ENCODE measurements at places on chromosomes 5 and 9.

DNA sequence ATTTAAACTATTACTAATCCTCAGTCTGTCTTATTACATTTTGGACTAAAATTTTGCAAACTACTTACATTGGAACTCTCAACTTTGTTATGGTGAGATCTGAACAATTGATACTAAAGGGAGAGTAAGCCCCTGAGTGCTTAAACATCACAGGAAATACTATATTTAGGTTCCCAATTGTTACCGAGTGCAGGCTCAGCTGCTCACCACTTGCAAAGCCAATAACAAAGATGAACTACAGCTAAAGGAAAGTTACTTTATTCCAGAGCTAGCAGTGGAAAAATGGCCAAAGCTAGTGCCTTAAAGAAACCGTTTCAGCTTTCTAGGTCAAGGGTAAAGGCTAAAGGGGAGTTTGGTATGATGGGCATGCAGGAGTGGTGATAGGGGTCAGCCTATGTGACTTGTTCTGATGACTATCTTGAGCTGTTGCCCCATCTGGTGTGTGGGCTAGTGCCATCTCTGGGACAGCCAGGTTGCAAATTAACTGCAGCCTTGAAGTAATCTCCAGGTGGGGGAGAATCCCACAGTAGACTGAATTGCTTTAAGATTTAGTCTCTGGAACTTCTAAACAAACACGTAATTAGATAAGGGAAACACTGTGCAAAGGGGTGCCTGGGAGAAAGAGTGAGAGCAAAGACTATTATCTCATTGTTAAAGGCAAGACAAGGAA, 7.8 kb upstream of the NDUFB6 start:
- peak; percentile 60 for DNase-seq

- no peak for DNase-seq
Observed at GRCh38 chr5:58040846-58041245, 419.0 kb downstream of the PLK2 start.

DNA sequence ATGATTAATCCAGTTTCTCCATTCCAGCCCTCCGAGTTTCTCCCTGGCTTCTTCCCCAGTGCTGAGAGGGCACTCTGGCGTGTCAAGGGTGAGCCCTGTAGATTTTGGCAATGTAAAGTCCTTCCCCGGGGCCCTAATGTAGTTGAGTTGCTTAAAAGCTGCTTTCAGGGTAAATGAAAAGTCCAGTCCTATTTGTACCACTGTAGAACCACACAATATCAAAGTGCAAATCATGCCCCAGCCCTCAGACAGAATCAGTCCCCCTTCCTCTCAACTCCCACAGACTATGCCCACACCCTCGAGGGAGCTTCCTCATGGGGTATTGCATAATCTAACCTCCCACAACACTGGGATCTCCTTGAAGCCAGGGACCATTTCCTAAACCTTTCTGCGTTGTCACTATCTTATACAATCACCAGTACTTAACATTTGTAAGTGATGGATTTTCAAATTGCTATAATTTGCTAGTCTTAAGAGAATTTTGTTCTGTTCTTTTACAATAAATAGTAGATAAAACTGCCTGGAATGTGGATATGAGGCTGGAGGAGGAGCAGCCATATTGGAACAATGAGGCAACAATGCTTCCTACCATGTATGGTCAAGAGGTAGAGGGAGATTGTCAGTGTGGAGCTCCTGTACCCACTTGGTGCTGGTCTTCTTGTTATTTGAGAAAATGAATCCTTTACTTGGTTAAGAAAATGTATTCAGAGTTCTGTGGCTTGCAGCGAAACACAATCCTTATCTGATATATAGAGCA, 34.4 kb downstream of the ZNF366 start:
- peak; percentile 88 for DNase-seq

- DNase-seq = no peak
Observed at GRCh38 chr5:74235552-74235951, 405.0 kb downstream of the ENC1 start.

GRCh38 chr5:139167952-139168720, 30.0 kb downstream of the SIL1 start:
- DNase-seq = no peak

GRCh38 chr5:111252799-111253545, 28.8 kb downstream of the CAMK4 start:
- peak; percentile 38 for DNase-seq

DNA sequence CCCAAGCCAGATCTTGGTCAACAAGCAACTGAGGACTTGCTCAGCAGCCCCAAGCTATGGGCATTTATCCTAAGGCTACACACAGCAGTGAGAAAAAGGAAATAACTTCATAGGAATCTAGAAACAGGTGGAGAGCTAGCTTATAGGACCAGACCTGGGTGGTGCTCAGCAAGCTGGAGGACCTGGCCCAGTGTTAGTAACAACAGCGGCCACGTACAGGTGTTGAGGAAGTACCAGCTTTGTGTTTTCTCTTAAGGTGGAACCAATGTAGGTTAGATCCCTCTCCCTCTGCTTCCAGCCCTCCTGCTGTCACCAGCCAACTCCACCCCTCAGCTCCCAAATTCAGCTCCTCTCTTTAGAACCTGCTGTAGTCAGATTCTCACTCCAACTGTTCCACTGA, 43.4 kb downstream of the IRF1 start:
- no peak for DNase-seq

GRCh38 chr5:93145767-93146166, 435.3 kb downstream of the NR2F1-AS1 start:
- DNase-seq = no peak

DNA sequence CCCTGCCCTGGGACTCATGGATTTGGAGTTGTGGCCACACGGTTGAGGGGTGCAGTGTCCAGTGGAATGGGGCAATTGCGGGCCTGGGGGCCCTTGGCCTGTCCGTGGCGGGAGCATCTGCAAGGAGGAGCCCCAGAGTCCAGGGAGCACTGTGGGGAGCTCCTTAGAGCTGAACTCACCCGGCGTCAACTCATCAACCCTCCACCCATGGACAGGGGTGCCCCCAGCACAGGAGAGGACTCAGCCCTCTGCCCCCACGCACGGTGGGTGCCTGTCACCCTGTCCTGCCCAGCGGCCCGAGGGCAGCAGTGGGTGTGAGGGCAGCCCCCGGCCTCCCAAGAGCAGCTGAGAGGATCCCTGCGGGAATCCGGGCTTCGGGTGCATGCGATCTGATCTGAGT, 550 bp upstream of the SLC6A18 start:
- no peak for DNase-seq

- DNase-seq = peak; percentile 84
Observed at GRCh38 chr5:20678814-20679298, 690.9 kb upstream of the CDH18 start.

DNA sequence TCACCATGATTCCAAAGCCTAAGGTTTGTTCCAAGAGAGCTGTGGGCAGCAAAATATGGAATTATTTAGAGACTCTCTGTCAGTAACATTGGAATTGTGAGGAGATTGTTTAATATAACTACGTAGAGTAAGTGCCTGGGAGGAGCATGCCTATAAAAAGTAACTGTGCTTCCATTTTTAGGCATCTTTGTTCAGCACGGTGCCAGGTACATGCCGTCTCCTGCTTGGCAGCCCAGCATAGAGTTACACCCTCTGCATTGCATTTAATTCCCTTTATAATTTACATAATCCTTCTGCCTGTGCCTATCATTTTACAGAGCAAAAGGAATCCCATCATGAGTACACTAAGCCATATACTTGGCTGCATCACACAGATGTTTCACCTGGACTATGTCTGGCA, 32.1 kb upstream of the ALDH1A1 start:
- no peak for DNase-seq

DNA sequence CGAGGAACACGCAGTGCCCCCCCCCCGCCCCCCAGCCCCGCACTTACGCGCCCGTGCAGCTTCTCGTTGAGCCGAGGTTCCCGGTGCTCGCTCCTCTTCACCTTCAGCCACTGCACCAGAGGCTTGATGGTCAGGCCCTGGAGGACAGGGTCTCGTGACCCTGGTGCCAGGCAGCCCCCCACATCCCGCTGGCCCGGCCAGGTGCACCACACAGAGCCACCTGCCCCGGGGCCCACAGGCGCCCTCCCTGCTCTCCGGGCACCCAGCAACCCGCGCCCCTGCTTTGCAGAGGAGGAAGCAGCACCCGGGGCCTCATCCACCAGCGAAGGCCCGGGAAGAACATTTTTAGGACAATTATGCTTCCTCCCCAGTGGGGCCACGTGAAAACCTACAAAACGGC, 39.0 kb downstream of the EXOC3 start:
- no peak for DNase-seq

DNA sequence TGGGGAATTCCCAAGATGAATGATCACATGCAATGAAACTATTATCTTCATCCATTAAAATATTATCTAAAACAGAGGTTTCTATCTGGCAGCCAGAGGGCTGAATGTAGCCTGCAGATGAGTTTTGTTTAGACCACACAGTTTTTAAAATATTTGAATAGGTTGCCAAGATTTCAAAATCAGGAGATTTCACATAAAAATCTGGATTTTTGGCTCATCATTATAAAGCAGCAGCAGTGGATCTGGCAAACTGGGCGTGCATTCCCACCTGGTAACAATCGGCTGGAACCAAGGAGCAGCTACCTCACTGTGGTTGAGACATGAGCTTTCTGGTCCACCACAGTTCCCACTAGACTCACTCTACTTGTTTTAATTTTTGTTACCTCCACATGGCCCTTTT, 155.1 kb downstream of the BNC2 start:
- DNase-seq = no peak

GRCh38 chr5:74337254-74337983, 303.1 kb downstream of the ENC1 start:
- DNase-seq = no peak

DNA sequence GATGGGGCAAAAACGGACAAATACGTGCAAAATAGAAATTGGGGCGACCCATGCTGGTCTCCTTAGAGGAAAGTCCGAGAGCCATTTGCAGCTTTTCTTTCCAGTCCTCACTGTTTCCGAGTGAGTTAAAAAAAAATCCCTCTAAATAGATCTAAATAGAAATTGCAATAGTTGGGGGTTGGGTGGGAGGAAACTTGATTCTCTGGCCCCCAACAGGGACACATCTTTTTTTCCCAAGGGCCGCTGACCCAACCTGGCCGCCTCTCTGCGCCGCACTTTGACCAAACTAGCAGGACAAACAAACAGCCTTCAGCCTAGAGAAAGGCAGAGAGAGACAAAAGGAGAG, 2.8 kb upstream of the NKX2-5 start:
- no peak for DNase-seq

DNA sequence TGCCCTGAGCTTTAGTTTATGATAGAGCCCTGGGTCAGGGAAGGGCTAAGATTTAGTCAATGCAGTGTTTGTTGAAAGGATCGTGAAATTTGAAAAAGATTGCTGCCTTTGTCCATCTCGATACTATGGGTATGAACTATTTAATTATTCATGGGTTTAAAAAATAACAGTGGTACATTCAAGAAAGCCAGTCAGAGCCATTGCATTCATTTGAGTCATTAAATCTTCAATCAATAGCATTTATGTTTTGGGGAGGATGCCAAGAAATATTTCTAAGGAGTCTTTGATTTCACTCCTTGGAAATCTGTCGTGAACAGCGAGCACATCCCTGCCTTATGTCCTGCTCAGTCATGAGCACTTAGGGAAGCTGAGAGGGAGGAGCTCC, 54.4 kb upstream of the LRRTM2 start:
- DNase-seq = no peak

DNA sequence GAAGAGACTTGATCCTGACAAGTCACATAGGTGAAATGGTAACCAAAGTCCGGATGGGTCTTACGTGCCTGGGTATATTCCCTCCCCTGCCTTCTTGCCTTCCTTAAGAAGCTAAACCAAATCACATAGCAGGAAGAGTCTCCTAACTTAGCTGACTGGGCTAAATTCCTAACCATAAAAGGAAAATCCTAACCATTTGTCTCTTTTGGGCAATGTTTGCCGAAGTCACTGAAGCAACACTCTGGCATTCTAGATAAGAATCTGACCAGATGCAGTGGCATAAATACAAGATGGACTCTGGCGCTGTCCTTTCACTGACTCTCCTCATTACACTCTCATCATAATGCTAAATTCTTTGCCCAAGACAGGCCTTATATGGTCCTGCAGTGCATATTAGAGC, 625.5 kb upstream of the RORB start:
- no peak for DNase-seq

GRCh38 chr9:91214867-91215266, 146.9 kb downstream of the AUH start:
- DNase-seq = no peak

DNA sequence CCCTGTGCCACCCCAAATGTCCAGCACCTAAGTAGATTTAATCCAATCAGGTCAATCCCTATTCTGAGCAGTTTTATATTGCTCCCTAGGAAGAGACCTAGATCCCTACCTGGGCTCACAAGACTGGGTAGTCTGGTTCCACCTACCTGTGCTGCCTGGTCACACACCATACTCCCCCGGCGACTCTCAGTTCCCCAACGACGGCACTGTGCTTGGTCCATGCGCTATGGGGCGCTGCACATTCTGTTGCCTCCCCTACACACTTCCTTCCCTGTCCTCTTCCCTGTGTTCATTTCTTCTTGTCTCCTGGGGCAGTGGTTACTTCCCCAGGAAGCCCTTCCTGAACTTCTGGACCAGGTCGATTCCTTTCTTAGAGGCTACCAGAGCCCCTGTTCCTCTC, 109.9 kb upstream of the IL12B start:
- DNase-seq = no peak

DNA sequence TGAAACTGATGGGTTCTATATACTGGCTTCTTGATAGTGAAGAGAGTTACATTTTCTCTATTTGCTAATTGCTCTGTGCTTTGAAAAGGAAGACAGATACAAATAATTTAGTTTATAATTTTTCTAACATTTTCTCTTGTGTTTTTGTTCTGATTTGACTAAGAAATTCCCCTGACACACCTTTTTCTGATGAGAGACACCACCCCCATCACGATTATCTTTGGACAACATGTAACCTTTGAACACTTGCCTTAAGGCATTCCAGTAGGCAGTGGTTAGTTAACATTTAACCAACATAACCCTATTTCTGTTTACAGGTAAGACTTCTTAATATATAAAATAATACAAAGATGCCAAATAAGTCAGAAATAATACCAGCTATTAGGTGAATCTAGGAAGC, 4.1 kb upstream of the PTBP3 start:
- no peak for DNase-seq

Data from OCI-M1 (cell line).